Nephron progenitor cell (in vitro differentiated cells): ENCODE measurements at places on chromosomes 12 and 14.

DNA sequence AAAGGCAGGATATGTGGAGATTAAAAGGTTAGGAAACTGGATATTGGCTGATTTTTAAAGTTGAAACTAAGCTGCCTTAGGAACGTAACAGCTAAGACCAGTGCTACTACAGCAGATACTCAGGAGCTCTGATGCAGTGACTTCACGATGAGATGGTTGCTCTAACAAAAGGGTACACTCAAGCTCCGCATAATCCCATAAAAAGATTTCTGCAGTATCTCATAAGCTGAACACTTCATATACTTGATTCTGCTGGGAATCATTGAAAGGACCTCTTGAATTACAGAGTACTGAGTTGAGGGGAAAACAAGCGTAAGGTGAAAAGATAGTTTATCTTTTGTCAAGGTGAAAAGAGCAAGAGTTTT is 3.7 kb downstream of the RNF10 start:
- no peak for DNase-seq

GRCh38 chr12:10220398-10221077 is 7.9 kb downstream of the GABARAPL1 start:
- DNase-seq = no peak

GRCh38 chr12:89448526-89448925 is 76.1 kb downstream of the GALNT4 start:
- DNase-seq = no peak

DNA sequence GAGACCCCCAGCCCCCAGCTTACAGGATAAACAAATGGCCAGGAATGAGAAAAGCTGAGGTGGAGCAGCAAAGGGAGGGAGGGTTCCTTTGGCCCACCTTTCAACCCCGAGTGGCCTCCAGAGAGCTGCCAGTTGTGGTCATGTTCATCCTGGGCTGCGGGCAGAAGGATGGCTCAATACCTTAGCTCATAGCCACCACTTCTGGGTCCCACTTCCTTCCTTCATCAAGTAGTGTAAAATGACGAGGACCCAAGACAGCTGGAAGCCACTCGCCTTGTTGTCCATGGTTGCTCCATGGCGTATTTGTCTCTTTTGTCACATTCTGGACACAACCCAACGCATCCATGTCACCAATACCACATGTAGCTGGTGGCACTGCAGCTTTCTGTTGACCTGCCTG is 24.2 kb downstream of the CRACR2A start:
- no peak for DNase-seq

GRCh38 chr14:96274543-96274942 is 18.5 kb downstream of the BDKRB1 start:
- DNase-seq = no peak

- no peak for DNase-seq
Observed at GRCh38 chr14:94600148-94600545, 12.0 kb upstream of the SERPINA3 start.

DNA sequence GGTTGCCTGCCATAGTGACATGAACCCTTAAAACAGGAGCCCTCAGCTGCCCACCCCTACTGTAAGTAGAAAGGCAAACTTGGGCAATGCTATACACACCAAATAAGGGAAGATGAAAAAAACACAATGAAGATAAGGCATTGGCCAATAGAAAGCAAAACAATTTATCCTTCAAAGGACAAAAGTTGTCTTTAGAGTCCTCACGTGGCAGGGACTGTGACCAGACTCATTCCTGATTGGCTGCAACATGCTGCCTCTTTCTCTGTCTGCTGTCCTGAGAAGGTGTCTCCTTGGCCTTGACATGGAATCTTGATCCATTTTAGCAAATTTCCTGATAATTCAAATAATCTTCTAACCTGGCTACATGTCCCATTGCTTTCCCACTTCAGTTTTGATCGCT is 131.9 kb downstream of the GPR135 start:
- no peak for DNase-seq

DNA sequence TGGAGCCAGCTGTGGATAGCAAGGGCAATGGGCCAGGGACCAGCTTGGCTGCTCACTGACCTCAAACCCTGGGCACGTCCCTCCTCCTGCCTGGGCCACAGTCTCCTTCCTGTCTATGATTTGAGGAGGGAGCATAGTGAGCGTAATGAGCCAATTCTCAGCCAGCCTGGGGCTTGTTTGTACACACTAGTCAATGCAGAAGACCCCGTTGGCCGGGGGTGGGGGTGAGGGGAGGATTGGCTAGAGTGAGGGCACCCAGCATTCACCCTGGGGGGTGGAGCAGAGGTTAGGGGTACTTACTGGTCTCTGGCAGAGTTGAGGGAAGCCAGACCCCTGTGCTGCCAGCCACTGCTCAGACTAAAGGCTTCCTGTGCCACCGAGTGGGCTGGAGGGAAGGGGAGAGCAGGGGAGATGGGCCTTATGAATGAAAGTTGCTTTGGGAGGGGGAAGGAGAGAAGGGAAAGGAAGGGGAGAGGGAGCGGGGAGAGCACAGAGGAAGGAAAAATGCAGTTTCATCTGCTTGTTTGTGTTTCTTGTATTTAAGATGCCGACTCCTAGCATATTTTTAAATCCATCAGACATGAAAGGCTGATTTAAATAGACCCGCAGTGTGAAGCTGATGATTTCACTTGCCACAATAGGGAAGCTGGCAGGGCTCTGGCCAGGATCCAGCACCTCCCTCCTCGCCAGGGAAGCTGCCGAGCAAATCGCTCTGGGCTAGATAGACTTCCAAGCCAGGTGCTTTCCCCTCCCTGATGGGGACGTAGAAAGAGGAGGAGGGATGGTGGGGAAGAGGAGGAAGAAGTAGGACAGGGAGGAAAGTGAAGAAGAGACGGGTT is 114.0 kb downstream of the PRMT8 start:
- DNase-seq = no peak

DNA sequence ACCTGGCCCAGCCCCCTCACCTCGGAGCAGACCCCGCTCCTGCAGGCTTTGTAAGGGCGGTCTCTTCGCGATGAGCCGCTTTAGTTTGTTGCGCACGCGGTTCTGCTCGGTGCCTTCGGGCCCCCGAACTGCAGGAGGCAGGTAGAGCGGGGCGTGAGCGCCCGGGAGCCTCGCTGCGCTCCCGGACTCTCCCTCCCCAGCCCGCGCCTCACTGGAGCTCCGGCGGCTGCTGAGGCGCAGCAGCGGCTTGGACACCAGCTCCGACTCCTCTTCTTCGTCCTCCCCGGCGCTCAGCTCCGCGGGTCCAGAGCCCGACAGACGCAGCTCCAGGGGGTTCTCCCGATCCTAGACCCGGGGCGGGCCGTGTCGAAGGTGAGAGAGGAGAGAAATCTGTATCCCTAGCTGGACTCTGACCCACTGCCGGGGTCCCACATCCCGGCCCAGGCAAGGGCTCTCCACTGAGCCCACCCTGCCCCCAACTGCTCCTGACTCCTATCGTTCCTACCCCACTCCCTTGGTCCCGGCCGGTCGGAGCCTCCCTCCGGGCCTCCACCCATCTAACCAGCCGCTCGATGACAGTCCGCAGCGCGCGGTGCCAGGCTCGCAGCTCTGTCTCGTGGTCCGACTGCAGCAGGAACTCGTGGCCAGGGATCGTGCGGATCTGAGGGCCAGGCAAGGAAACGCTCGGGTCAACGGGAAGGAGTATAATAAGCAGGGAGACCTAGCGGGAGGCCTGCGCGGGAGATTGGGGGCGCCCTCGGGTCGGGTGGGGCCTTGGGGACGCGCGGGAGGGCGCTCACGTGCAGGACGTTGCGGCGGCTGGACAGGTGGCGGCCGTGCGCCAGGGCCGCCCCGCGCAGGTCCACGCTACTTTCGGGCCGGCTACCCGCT is 4.2 kb downstream of the ARHGAP9 start:
- DNase-seq = peak; percentile 57

DNA sequence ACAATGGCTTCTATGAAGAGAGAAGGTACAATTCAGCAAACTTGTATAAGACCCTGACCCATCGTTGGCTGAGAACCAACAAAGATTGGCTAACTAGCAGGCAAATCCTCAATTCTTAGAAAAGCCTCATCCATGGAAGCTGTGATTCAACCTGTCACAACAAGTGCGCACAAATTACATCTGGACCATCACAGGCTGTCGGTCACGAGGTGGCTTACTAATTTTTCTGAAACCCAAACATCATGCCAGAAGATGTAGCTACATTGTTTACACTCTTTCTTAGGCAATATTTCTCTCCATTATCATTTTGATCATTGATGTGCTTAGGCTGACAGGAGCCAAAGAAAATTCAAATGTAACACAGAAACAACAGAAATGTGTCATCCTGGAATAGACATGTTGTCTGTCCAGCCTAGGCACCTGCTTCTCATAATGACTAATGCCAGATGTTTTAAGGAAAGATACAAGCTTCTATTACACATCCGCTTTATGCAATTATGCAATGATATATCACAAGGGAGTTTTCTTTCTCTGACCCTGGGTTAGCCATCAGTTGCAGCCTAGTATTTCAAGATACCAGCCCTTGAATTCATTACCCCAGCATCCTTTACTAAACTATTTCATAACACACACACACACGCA is 92.9 kb upstream of the DIO2 start:
- no peak for DNase-seq

- DNase-seq = no peak
Observed at GRCh38 chr12:88235183-88235833, 93.2 kb downstream of the TMTC3 start.

- DNase-seq = no peak
Observed at GRCh38 chr14:105333020-105333490, 18.5 kb downstream of the PACS2 start.

GRCh38 chr12:66312189-66312588 is 9.9 kb downstream of the HELB start:
- no peak for DNase-seq

DNA sequence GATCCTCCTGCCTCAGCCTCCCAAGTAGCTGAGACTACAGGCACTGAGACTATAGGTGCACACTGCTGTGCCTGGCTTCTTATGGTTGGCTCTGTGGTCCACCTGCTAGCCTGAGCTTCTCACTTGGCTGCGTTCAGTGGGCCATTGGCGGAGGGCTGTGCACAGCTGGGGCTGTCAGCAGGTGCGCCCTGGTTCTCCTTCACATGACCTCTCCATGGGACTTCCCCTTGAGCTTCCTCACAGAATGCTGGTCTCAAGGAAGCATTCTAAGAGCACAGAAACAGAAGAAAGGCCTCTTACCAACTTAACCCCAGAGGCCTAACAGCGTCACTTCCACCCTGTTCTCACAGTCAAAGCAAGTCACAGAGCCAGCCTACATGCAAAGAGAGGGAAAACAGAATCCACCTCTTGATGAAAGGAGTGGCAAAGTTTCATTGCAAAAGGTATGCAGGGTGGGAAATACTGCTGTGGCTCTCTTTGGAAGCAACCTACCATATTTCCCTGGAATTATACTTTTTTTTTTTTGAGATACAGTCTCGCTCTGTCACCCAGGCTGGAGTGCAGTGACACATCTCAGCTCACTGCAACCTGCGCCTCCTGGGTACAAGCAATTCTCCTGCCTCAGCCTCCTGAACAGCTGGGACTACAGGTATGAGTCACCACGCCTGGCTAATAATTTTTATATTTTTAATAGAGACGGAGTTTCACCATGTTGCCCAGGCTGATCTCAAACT is 9.3 kb downstream of the RILPL2 start:
- DNase-seq = no peak

GRCh38 chr12:120066341-120066740 is 50.2 kb downstream of the RAB35 start:
- DNase-seq = no peak

GRCh38 chr14:79278286-79278797 is 933.0 kb downstream of the DIO2 start:
- no peak for DNase-seq

DNA sequence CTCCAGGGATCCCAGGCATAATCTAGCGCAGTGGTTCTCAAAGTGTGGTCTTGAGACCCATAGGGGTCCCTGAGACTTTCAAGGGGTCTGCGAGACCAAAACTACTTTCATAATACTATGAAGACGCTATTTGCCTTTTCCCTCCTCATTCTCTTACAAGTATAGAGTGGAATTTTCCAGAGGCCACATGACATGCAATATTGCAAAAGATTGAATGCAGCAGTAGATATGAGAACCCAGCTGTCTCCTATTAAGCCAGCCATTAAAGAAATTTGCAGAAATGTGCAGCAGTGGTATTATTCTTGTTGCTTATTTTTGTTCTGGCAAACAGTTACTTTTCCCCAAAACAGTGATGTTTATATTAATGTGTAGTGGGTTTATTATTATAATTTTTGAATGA is 62.8 kb downstream of the VWF start:
- no peak for DNase-seq

GRCh38 chr12:57927086-57927485 is 14.3 kb upstream of the ATP23 start:
- no peak for DNase-seq

- DNase-seq = no peak
Observed at GRCh38 chr12:16756833-16757555, 151.0 kb upstream of the LMO3 start.

DNA sequence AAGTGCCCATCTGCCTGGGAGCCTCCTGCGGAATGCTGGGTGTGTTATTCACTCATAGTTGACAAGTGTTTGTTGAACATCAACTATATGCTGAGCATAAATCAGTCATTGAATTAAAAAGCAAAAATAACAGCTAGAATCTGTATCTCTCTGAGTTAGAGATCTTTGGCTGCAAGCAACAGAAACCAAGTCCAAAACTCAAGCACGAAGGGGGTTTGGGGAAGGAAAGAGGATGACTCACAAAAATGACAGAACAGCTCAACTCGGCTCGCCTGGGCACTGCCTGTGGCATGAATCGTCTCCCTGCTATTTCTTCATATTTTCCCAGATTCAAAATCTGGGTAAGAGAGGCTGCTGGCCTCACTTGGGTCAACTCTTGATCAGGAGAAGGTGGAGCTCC is 72.6 kb upstream of the NCOR2 start:
- DNase-seq = no peak

- no peak for DNase-seq
Observed at GRCh38 chr14:53127832-53128231, 25.3 kb downstream of the DDHD1 start.

DNA sequence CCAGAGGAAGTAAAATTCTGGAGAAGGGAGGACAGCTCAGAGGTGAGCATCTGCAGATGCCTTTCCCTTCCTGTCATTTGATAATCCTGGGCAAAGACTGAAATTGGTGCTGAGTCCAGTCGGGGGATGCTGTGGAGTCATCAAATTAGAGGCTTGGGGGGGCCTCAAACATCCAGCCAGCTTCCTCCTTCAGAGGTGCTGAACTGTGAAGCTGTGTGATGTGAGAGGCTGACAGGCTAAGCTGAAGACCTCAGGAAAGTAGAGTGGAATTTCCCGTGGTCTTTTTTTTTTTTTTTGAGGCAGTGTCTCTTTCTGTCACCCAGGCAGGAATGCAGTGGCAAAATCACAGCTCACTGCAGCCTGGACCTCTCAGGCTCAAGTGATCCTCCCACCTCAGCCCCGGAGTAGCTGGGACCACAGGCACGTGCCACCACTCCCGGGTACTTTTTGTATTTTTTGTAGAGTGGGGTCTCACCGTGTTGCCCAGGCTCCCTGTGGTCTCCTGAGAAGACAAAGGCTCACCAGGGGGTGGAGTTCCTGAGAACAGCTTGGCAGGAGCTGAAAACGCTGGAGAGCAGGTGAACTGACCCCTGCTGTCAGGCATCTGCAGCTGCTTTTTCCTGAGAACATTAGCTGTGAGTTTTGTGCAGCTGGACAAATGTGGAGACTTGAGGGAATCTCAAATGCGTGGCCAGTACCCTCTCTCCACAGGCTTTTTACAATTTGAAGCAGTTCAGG is 6.1 kb upstream of the TCL1B start:
- DNase-seq = peak; percentile 25

GRCh38 chr14:21734457-21735074 is 60.9 kb upstream of the OR4E1 start:
- DNase-seq = peak; percentile 35

GRCh38 chr12:123757561-123757960 is 4.5 kb upstream of the DNAH10 start:
- DNase-seq = no peak

- DNase-seq = no peak
Observed at GRCh38 chr12:67472539-67472938, 176.0 kb upstream of the DYRK2 start.
